IPS DF 19.7 (cell line): ENCODE measurements at places on chromosomes 3 and 15.
A peak's percentile ranks its signal among the peaks of the same experiment; 100 is the strongest.

DNA sequence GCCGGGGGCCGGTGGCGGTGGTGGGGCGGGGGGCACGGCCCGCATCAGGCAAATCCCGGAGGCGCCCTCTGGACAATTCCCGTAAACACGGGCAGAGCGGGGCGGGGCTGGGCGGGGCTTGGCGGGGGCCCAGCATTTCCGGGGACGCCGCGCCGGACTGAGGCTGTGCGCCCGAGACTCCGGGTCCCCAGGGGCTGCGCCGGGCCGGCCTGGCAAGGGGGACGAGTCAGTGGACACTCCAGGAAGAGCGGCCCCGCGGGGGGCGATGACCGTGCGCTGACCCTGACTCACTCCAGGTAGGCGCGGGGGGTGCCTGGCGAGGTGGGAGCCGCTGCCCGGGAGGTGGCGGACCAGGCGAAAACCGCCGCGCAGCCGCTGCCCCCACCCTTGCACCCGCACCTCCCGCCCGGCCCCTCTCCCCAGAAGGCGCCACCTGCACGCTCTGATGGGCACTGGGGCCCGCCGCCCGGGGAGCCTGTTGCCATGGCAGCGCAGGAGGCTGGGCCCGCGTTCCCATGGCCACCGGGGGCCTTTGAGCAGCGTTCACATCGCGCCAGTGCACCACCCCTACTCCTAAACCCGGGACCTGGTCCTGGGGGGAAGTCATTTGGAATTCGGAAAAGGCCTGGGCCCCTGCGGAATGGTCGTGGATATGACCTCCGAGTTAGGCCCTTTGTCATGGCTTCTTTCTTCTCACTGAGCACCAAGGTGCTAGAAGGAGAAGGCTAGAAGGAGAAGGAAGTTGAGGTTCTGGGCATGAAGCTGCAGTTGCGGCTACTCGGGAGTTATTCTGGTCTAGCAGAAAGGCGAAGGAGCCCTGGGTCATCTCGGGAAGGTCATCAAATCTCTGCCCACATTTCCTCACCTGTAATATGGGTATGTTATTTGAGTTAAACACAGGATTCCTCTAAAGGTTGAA lies 16.1 kb upstream of the SEMA4B start:
- DNase-seq: no peak

DNA sequence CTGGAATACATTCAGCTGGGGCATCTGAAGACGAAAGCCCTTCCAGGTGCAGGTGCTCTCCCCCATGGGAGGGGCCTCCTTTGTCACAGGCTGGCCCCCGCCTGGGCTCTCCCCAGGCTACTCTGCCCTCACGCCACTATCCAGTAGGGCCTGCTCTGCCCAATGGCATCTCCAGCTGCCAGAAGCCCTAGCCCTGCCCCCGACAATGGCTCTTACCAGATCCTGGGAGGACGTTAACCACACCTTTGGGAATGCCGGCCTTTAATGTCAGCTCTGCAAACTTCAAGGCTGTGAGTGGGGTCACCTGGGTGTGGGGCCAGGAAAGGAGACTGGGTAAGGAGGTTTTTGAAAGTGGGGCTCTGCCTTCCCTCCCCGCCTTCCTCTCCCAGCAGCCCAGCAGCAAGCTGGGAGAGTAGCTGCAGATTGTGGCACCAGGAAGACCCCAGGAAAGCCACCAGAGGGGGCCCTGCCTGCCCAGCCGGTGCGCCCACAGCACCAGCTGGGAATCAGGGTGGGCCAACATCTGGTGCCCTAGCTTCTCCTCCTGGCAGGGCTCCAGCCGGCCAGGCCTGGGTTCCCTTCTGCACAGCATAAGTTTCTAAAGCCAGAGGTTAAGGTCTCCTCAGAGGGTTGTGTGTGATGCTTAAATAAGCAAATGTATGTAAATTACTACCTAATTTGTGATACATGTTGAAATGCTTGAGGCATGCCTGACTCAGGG lies 40.4 kb upstream of the SLC41A3 start:
- DNase-seq: no peak

GRCh38 chr3:168051070-168051469 lies 44.7 kb downstream of the GOLIM4 start:
- no peak for DNase-seq

GRCh38 chr15:78681281-78682003 lies 40.4 kb upstream of the CHRNB4 start:
- DNase-seq: no peak

GRCh38 chr3:71591101-71591500 lies 7.6 kb upstream of the FOXP1 start:
- DNase-seq: no peak

GRCh38 chr3:10338591-10339353 lies 17.9 kb upstream of the SEC13 start:
- DNase-seq: no peak

DNA sequence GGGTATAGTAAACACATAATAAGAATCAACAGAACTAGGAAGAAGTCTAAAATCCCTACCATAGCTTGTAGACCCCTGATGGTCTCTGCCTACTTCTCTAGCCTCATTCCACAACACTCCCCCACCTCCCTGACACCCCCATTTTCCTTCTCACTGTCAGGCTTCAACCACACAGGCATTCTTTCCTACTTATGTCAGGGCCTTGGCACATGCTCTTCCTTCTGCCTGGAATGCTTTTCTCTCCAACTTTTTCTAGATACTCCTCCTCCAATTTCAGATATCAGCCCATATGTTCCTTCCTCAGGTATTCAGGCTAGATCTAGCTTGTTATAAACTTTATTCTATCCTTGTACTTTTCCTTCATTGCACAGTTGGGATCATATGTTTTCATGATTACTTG lies 106.0 kb upstream of the MRPL3 start:
- no peak for DNase-seq

GRCh38 chr3:123082370-123083065 lies 15.7 kb downstream of the PDIA5 start:
- DNase-seq: no peak

- peak; percentile 23 for DNase-seq
These were observed 64.0 kb upstream of the C15orf61 start for GRCh38 chr15:67456677-67457529.

DNA sequence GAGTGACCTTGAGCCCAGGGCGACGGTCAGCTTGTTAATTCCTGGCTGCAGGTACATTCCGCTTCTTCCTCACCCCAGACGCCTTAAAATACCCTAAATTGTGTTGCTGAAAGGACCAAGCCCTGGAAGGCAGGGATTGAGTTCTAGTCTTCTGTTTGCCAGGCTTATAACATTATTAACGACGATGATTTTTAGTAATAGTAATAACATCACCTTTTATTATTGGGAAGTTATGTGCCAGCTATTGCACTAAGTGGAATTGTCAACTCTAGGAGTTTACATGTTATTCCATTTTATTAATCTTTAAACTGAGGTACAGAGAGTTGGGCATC lies 409 bp downstream of the OXNAD1 start:
- no peak for DNase-seq

DNA sequence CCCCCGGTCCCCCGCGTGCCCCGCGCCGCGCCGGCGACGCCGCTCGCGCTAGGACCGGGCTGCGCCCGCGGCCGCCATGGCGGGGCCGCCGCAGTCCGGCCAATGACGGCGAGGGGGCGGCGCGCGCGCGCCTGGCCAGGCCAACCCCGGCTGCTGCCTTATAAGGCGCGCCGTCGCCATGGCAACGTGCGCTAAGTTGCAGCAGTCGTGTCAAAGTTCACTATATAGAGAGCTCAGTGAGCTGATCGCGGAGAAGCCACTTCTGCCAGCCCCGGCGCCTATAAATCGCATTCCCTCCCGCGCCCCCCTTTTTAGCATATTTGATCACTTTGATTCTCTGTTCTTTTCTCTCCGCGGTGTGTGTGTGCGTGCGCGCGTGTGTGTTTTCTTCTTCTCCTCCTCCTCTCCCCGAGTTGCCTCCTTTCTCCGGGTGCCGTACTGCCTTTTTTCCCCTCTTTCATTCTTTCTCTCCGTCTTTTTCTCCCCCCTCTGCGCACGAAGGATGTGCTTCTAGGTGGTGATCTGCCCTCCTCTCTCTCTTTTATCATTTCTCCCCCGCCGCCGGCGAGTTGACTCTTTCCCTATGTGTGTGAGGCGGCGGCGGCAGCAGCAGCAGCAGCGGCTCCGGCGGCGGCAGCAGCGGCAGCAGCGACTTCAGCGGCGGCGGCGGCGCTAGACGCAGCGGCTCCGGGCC lies at the start of gene NR2F2:
Gene NR2F2 (plus strand): TSS at position 251 of the 694 bp plus-strand sequence. CDS start 1,406 bp downstream, outside the sequence.
- DNase-seq: no peak

DNA sequence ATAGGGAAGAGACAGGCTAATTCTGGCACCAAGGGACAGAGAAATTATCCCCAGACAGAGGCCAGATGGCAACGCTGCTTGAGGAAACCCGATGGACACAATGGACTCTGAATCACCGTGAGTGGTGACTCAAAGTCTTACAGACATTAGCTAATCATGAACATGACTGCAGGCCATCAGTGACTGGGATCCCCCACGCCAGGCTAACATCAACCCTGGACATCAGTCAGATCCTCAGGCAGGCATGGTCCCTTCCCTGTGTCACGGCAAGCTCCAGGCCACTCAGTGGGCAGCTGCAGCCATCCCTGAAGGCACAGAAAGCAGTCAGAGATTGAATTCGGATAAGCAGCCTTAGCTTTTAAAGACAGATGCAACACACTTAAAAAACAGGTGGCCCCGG lies 23.8 kb upstream of the OXTR start:
- no peak for DNase-seq

GRCh38 chr15:37046876-37047614 lies 53.3 kb downstream of the MEIS2 start:
- peak; percentile 64 for DNase-seq

DNA sequence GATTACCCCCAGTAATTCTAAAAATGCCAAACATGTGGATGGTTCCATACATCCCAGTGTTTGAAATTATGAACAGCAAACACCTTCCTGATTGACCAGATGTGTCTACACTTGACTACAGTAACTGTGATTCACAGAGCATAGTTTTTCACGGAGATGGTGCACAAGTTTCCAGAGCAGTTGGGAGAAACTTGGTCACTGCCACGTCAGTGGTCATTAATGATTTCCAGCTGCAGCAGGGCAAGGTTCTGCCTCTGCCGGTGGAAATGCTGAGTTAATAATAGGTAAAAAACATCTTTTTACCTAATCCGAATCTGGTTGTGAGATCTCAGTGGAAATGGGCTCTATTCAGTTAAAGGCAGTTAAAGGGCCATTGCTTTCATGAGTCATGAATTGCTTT lies 154.1 kb upstream of the FEZF2 start:
- DNase-seq: no peak

- DNase-seq: no peak
These were observed 12.6 kb downstream of the RORA start for GRCh38 chr15:61216519-61216918.

DNA sequence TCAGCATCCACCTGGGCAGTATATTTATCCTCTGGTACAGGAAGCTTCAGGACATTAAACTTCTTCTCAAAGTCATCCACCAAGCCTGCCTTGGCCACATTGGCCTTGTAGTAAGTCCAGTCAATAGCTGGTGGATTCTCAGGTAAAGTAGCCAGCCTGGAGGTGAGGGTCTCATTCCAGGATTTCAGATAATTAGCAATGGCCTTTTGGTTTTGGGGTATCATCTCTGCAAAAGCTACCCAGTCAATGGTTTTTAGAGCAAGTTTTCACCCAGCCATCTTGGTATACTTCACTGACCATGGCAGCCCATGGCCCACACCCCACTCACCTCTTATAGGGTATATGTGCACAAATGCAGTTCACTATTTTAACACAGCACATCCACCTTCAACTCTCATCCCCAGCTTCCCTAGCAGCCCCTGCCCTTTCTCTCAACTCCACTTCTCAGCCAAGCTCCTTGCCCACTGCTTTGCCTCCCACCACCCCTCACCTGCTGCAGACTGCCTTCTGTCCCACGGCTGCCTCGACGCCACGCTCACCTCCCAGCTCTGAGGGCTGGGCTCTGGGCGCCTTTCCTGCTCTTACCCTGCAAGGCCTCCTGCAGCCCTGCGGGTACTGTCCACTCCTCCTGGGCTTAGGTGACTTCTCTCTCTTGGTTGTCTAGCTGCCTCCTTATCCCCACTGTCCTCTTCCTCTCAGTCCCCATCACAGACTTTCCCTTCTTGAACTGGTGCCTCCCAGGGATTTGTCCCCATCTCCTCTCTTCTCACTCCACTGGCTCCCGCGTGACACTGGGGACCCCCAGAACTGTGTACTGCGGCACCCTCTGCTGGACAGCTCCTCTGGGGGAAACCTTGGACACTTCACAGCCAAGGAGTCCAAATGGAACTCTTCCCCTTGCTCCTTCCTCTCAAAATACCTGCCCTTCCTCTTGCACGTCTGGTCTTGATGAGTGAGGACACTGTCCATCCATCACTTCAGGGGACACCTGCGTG lies 1.7 kb upstream of the TGM5 start:
- no peak for DNase-seq

- DNase-seq: no peak
These were observed 24.9 kb downstream of the CXCR6 start for GRCh38 chr3:45968149-45968548.

DNA sequence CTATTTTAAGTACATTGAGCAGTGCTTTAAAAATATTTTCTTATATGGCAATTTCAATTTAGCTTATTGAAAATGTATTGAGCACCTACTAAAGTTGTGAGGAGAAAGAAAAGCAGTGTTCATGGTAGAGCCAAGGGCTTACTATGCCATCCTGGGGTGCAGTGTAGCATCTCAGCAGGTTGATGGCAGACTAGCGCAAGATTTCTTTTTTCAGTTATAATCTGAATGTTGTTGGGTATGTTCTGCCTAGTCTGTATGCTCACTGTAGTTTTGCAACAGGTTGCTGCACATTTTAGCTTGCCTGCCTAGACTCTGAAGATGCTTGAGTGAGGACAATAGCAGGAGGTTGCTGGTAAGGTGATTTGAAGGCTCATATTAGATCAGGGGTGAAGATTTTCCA lies 103.1 kb upstream of the UNC13C start:
- DNase-seq: no peak

- DNase-seq: no peak
These were observed 811.0 kb upstream of the ALCAM start for GRCh38 chr3:104555728-104556127.

GRCh38 chr15:38362355-38362754 lies 91.6 kb upstream of the FAM98B start:
- no peak for DNase-seq

GRCh38 chr3:15164340-15164739 lies 41.7 kb upstream of the CAPN7 start:
- no peak for DNase-seq

GRCh38 chr15:29870495-29871151 lies 48.4 kb upstream of the TJP1 start:
- no peak for DNase-seq

- DNase-seq: peak; percentile 82
These were observed 406.8 kb downstream of the MCTP2 start for GRCh38 chr15:94638183-94638582.

DNA sequence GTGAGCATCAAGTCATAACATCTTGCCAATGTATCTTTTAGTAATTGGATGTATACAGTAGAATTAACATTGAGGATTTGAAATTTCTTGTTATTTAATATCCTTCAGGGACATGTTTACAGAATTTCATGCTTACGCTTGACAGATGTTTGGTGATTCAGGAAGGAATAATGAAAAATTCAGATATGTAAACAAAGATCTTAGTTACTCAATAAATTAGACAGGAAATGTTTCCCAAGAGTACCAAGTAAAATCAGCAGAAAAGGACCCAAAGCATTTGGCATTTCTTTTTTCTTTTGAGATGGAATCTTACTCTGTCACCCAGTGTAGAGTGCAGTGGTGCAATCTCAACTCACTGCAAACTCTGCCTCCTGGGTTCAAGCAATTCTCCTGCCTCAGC lies 4.7 kb upstream of the COL6A5 start:
- no peak for DNase-seq

GRCh38 chr3:45337839-45338470 lies 50.4 kb upstream of the LARS2 start:
- DNase-seq: no peak

- no peak for DNase-seq
These were observed 279.2 kb upstream of the KCNH8 start for GRCh38 chr3:18868911-18869689.

GRCh38 chr3:39327053-39327745 lies 2.3 kb upstream of the CCR8 start:
- no peak for DNase-seq
